Activated naive CD8-positive, alpha-beta T cell treated with anti-CD3 and anti-CD28 coated beads, Interleukin-2, amount 10 ng/mL, durations not matched to agents 7 days and 5 days (primary cell): ENCODE measurements at places on chromosomes 2 and 18. TPM values are rescaled to one million over a fixed set of nuclear protein-coding genes. Genes with fewer than 3 reads are reported as not detected.

DNA sequence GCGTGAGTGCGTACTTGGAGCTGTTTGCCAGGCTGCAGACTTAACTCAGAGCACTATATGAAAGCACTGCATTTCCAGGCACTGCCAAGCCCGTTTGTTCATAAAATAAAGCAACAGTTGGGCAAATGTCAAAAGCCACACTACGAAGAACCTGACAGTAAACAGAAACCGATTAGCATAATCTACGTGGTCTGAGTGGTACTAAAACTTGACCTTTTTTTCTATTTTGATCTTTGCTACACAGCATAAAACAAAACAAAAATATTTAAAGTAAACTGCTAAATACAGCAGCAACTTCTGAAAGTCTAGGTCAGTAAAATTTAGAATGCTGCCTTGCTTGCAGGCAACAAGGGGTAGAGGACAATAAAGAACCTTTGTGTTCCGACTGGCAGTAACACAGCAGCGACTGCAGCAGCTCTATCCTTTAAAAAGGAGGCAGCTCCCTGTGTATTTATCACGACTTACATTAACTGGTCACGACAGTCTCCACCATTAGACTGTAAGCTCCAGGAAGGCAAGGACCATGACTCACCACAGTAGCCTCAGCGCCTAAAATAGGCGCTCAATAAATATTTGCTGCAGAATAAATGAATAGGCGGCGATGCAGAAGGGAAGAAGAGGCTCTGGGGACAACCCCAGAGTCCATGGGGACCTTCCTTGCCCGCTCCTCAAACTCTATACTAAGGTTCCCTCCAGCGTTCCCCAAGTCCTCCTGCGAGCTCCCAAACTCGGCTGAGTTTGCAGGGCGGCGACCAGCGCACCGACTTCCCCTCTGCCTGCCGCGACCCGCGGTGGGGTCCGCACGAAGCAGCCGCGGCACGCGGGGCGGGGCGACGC, 902 bp downstream of the SS18 start:
- no peak for DNase-seq

DNA sequence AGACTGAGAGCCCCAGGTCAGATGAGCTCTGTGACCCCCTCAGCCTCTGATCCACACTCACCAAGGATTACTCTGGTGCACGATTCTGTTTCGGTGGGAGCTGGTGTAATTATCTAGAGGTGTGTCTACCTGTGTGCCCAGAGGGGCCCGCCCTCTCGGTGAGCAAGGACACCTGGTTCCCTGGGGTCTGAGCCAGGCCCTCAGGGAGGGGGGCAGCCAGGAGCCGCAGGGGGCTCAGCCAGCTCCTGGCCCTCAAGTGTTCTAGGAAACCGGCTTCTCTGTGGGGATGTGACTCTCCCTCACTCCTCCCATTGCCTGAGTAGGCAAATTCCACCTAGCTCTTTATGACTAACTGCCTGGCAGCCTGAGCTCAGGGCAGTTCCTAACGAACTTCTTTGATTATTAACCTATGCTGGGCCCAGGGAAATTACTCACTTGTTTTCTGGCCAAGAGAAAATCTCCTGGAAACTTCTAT, 17.4 kb downstream of the AGAP1 start:
- no peak for DNase-seq

DNA sequence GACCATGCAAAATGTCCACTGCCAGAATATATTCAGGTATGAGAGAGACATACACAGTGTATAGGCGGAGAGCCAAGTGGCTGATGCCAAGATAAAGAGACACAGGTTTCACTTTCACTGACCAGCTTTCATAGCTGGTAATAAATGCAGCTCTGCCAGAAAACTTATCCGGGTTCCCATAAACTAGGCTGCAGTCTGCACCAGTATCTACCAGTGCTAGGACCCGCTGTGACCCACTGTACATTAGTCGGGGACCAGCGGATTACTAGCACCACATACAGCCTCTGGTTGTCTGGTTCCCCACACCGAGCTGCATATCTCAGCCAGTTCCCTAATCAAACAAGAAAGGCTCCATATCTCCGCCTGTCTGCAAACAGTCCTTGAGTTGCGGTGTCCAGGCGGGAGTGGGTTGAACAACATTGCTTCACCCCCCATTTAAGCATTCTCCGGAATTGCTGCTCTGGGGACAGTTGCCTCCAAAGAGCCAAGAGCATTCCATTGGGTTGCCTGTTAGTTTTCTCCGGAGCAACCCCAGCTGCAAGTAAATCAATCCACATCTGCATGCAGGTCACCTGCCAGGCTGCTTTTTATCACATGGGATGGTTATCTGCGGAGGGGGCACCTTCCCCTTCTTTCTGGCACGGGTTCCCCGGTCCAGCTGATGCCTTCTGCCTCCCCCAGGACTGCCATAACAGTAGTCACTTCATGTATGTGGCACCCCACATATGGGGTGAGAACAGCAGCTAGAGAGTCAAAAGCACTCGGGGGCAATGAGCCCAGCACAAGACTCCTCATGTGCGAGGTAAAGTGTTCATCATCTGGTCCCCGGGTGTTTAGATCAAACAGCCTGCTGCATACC, 18.0 kb upstream of the KLHL23 start:
- no peak for DNase-seq

DNA sequence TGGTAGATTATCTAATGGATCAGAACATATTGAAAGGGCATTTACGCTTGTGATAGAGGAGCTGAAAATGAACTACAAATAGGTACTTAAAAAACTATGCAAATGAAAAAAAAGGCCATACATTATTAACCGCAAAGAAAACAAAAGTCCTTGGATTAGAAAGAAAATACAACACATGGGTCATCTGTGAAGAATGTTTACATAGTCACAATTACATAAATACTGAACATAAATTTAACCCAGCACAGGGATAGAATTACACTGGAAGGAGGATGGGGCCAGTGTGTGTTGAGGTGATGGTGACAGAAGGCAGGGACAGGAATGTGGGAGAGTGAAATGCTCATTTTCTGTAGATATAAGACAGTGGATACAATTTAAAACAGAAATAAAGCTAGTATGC, 6.6 kb downstream of the NTSR2 start:
- no peak for DNase-seq

- no peak for DNase-seq
These were observed 67.5 kb upstream of the ZNF516 start for GRCh38 chr18:76562286-76563122.

DNA sequence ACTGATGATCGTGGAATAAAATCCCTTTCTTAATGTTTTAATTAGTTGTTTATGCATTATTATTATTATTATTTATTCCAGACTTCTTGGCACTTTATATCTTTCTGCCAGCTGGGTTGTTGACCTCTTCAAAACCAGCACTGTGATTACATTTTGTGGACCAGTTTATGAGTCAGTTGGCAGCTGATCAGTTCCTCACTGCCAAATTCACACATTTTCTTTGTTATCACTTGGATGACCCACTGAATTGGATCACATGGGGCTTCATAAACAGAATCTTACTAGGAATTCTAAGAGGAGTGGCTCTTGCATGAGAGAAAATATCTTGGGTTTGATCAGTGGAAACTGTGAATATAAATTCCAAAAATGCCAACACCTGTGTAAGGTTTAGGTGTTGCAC, 321.8 kb upstream of the SPRED2 start:
- DNase-seq: no peak

- DNase-seq: no peak
These were observed 113.2 kb upstream of the SPATS2L start for GRCh38 chr2:200193331-200193730.

GRCh38 chr18:23532848-23533247, 29.5 kb downstream of the RMC1 start:
- no peak for DNase-seq

- no peak for DNase-seq
These were observed 250.4 kb upstream of the TANK start for GRCh38 chr2:160909781-160910242.

DNA sequence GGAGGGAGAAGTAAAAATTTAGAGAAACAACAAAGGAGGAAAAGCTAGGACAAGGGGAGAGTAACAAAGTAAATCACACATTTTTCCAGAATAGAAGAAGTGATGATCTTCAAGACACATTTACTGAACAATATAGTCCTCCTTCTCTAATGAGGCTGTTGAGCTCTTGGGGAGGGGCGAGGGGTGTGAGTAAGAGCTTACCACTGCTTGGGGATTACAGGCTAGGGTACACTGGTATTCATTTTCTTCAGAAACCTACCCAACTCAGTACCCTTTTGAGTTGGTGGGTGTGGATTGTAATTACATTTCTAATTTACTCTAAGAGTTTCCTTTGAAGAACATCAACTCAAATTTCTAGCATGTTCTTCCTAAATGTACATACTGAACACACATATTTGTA, 157.7 kb upstream of the ZFP36L2 start:
- no peak for DNase-seq

- no peak for DNase-seq
These were observed 550.9 kb upstream of the PKDCC start for GRCh38 chr2:41496908-41497307.

DNA sequence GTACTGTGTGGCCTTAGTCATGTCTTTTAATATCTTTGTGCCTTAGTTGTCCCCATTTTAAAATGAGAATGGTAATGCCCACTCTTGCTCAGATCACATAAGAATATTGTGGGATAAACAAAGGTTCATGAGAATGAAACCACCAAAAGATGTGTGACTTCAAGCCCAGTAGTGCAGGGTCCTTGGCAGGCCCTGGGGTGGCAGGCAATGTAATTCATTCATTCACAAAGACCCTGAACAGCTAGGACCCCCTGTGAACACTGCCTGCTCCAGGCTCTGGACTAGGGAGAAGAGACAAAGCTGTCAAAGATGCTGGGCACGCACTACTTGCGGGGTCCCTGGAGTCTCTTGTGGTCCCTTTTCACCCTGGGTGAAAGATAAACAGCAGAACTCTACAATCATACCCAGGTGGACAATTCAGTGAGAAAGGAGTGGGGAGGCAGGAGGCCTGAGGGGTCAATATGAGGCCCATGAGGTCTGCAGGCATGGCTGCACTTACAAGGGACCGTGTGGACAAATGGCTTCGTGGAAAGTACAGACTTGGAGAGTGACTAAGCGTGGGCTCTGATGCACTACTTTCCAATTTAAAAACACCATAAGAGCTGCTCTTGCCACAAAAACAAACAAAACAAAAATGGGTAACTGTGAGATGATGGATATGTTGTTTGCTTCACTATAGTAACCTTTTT, 136.1 kb downstream of the SMAD7 start:
- DNase-seq: peak; percentile 24

- DNase-seq: no peak
These were observed 414.9 kb downstream of the SATB2 start for GRCh38 chr2:199042660-199043379.

GRCh38 chr18:13613591-13614501, 112.5 kb downstream of the FAM210A start:
- no peak for DNase-seq

DNA sequence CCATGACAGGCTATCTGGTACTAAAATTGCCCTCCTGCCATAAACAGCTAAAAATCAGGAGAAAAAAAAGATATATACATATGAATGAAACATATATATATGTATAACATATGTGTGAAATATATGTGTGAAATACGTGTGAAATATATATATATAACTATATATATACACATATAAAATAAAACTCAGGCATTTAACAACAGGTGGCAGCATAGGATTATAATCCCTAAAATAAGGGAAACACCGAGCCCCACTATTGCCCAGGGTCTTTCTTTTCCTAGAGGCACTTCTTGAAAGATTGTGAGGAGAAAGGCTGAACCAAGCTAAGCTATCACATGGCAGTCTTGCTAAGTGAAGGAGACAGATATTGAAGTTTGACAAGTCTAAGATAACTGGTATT, 65.9 kb upstream of the CYTIP start:
- DNase-seq: no peak

- no peak for DNase-seq
These were observed 70.1 kb downstream of the EDAR start for GRCh38 chr2:108918941-108919341.

- peak; percentile 58 for DNase-seq
These were observed 10.3 kb upstream of the CHST10 start for GRCh38 chr2:100427627-100428258.

GRCh38 chr18:68181956-68182355, 533.0 kb downstream of the TMX3 start:
- no peak for DNase-seq

DNA sequence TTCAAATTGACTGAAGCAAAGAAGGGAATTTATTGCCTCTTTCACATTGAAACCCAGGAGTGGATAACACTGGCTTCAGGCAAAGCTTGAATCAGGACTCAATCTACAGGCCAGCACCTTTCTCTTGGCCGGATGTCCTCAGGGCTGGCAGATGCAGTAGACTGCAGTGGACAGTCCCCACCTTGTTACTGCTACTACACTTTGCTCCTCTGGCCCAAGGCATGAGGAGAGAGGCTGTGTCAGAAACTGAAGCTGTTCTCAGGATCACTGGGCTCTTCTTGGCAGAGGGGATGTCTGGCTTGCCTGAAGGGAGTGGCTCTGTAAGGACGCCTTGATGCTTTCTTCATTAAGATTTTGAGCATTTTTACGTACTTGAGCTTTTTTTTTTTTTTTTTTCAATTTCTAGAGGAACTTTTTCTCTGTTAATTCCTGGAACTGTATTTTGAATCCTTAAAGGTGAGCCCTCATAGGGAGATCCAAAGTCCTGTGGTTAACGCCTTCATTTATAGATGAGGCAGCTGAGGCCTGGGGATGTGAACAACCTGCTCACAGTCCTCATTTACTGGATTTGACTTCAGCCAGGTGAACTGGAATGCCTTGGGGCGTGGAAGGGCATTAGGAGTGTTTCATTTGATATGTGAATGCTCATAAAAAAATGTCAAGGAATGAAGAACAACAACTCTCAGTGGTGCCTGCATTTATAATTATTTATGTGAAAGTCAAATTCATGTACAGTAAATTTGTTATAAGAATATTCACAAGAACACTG, 36.6 kb downstream of the CASP10 start:
- DNase-seq: no peak

- no peak for DNase-seq
These were observed 4.9 kb downstream of the IRS1 start for GRCh38 chr2:226794751-226795171.

DNA sequence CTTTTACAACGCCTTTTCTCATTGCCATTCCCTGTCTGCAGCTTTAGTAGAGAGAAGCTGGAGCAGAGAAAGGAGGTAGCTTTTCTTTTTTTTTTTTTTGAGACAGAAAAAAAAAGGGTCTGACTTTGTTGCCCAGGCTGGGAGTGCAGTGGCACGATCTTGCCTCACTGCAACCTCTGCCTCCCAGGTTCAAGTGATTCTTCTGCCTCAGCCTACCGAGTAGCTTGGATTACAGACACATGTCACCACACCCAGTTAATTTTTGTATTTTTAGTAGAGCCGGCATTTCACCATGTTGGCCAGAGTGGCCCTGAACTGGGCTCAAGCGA, 25.0 kb upstream of the ACSL3 start:
- no peak for DNase-seq

Gene NR4A2
- 3.2 TPM for total RNA-seq

Gene CYTIP
- 233 TPM for total RNA-seq

Gene ANKRD62
- total RNA-seq: not detected

Gene SCN2A
- total RNA-seq: not detected

Gene ANKRD29
- not detected for total RNA-seq

Gene POTEJ
- total RNA-seq: not detected

Gene BOLL
- total RNA-seq: not detected

Gene PROC
- not detected for total RNA-seq

Gene IL1RL2
- not detected for total RNA-seq

Gene SPTBN1
- total RNA-seq: 120 TPM

Gene FAM117B
- total RNA-seq: 23.1 TPM
